Activated naive CD8-positive, alpha-beta T cell treated with anti-CD3 and anti-CD28 coated beads, Interleukin-2, amount 10 ng/mL, durations not matched to agents 7 days and 5 days (primary cell): ENCODE measurements at places on chromosomes 2 and 18. TPM values are rescaled to one million over a fixed set of nuclear protein-coding genes. Genes with fewer than 3 reads are reported as not detected.

- H3K36me3 ChIP-seq: no peaks in the 10 kb centered on the region
- no peaks in the 10 kb centered on the region for H3K4me1 ChIP-seq
- no peak for DNase-seq
- H3K27ac ChIP-seq: no peak overlapping the region
Measured at GRCh38 chr2:83081826-83082690, 1377.0 kb downstream of the SUCLG1 start.

DNA sequence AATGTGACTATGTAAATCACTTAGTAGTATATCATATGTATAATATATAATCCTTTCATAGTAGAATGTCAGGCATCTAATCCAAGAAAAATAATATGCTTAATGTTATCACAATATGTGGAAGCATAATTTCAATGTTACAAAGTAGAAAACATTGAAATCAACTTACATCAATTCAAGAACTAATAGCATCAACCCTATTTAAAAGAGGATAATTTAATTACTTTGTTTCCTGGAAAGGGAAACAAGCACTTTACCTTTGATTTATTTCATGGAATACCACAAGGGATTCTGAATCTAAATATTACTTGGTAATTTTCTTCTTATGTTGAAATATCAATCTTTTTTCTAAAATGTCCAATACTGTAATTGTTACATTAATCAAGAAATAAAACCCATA lies 30.6 kb upstream of the SOCS6 start:
- H3K27ac ChIP-seq: no peak overlapping the region
- no peaks in the 10 kb centered on the region for H3K36me3 ChIP-seq
- no peak overlapping the region for H3K4me3 ChIP-seq

GRCh38 chr18:50401295-50401694 lies 26.4 kb downstream of the SKA1 start:
- H3K36me3 ChIP-seq: peaks cover 4% of the 10 kb centered on the region
- DNase-seq: no peak
- peaks cover 3% of the 10 kb centered on the region for H3K4me1 ChIP-seq
- H3K4me3 ChIP-seq: no peak overlapping the region
- H3K27ac ChIP-seq: no peak overlapping the region

CYTIP gene
- total RNA-seq: 233 TPM

DNA sequence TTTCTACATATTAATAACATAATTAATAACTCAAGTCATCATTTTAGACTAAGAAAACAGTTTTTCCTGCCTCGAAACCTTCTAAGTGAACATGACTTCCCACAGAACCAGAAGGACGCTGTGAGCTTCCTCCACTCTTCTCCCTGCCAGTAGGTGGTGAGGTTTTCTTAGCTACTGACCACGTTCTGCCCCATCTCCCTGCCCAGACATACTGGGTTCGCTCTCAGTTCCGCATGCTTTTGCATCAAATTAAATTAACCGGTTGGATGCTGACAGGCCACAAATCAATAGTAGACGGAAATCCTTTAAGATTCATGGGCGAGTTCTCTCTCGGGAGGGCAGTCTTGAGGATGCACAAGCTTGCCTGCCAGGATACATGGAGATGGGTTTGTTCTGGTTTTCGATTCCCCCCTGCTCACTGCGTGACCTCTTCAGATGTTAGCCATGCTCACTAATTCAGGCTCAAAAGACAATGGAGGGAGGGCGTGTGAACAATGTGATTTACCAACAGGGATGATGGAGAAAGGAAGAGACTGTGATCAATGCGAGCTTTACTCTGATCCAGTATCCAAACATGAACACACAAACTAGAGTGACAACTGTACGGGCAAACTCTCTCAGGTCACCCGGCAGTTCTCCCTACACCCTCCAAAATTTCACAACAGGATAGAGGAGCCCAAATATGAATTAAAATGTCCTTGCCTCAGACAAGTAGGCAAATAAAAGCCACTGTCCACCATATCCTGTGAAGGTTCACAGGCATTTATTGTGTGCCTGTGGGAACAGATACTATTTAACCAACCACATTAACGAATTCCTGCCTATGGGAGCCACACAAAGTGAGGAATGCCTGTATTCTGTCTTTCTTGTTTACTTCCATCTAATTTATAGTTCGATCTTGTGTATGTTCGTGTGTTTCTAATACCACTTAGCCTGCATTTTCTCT lies 375.7 kb downstream of the EIPR1 start:
- H3K36me3 ChIP-seq: no peaks in the 10 kb centered on the region
- H3K4me1 ChIP-seq: peaks cover 1% of the 10 kb centered on the region
- no peak for DNase-seq
- no peak overlapping the region for H3K27ac ChIP-seq
- H3K4me3 ChIP-seq: no peak overlapping the region
- H3K27me3 ChIP-seq: peaks cover 6% of the 10 kb centered on the region
